Ecto neural progenitor cell (in vitro differentiated cells): ENCODE measurements at places on chromosomes 16 and 17.

DNA sequence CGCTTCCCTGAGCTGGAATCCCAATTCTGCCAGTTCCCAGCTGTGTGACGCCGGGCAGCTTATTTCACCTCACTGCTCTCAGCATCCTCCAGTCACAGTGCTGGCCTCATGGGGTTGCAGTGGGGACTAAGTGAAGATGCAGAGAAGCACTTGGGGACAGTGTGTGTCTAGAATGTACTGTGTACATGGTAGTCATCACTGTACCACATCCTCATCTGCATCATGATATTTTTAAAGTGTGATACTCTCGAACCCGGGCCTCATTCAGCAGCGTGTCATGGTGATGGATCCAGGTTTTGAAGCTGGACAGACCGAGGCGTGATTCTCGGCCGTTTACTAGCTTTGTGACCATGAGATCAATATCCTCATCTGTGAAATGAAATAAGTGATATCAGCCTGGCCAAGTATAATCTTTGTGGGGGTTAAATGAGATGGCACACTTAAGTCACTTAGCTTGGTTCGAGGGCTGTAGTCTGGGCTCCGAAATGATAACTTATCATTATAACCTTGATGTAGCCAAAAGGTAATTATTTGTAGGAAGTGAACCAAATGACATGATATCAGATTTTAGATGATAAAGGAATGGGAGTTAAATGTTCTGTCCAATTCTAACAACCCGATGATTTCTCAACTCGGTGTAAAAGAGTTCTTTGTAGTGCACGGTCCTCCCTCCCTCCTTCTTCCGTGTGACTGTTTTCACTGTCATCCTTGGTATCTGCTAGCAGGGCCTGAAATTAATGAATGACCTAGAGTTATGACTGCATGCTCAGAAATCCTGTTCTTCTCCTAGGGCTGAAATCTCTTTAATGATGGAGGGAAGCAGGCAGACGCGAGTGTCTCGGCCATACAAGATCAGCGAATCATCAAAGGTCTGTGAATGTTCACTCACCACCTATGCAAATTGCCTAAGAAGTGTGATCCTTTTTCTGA is 2.0 kb downstream of the KLHL36 start:
- DNase-seq: no peak

DNA sequence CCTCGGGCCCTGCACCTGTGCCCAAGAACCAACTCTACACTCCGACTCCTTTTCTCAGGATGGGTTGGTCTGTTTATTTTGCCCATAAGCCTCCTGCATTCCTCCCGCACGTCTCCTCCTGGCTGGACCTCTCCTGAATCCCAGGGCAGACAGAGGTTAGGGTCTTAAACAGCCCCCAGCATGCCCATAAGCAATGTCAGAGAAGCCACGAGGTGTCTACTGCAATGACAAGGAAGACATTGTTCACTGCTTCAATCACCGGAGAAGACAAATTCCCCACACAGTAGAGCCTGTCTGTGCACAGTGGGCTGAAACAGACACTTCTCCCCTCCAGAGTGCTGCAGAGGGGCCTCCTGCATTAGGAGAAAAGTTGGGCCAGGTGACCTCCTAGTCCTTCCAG is 230.6 kb upstream of the RPL38 start:
- no peak for DNase-seq

GRCh38 chr16:21663889-21664647 is at the start of gene OTOA:
Gene OTOA (plus strand): TSS chr16:21663968. CDS start chr16:21678515, 14,547 bp downstream.
- DNase-seq: peak; percentile 51

DNA sequence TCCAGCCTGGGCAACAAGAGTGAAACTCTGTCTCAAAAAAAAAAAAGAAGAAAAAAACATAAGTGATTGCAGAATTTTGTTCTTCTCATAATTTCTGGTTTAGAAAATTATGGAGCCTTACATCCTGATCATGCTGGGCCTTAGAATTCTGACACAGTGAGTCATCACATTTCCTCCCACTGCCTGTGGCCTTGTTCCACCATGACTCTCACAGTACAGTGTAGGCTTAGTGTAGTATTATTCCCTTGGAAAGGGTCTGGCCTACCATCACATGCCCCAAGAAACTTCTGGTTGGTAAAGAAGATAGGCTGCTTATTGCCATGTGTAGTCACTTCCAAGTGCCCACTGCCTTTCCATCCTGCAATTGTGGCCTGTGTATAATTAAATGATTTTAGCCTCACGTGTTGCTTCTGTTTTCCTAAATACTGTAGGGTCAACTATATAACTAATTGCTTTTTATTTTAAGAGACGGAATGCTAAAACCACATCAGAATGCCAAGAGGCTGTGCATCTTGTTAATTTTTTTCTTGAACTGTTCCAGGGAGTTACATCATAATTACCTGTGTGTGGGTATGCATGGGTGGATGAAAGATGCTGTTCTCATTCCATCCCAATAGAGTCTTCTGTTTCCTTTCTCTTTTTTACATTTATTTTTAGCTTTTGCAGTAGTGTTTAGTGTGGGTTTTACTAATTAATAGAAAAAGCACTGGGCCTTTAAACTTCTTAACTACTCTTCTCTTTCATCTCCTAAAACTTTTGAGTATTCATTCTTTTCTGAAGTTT is 25.9 kb downstream of the OGFOD1 start:
- DNase-seq: no peak

GRCh38 chr16:1461146-1461545 is 13.7 kb downstream of the CLCN7 start:
- DNase-seq: no peak

DNA sequence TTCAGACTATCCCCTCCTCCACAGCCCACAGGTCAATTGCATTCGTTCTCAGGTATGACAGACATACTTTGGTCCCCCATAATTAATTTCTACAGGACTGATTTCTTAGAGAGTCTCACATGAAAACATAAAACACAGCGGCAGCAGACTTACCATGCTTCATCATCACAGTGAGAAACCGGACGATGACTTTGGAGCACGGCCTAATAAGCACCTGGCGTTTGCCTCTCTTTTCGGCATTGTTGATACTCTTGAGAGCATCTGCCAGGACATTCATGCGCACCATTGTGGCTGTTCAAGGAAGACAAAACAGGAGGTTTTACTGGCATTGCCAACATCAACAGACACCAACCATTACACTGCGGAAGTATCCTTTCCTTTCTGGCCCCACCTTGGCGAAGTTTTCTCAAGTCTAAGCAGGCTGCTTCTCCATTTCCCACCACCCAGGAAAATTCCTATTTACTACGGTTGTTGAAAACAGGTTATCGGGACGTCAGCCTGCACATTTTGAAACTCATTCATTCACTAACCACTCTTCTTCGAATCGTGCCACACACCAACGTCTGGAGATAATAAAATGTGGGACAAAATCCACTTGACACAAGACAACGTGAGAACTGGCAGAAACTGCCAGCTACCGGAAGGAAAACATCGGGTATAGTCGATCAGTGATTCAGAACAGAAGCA is 1.2 kb downstream of the RPS15A start:
- DNase-seq: no peak

DNA sequence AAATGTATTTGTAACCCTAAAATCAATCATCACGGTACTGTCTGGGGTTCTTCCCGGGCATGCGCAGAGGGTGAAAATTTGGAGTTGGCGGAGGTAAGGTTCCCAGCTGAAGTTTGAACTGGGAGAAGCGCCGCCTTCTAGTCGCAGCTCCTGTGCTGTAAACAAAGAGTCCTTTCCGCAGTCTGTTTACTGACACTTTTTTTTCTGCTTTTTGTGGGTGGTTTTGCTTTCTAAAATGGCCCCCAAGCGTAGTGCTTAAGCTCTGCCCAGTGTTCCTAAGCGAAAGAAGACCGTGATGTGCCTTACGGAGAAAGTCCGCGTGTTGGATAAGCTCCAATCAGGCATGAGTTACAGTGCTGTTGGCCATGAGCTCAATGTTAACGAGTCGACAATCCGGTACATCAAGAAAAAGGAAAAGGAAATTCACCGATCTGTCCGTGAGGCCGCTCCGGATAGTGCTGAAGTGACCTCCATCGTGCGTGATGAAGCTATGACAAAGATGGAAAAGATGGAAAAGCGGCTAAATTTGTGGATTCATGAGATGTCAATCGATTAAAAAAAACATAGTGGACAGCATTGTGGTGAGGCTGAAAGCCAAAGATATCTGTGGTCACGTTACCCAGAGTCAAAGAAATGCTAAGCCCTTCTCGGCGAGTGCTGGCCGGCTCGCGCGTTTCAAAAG is 570 bp upstream of the CFDP1 start:
- no peak for DNase-seq

GRCh38 chr16:72427051-72427782 is 255.3 kb upstream of the PMFBP1 start:
- DNase-seq: no peak

- peak; percentile 84 for DNase-seq
These were observed 445 bp upstream of the DBNDD1 start for GRCh38 chr16:90019543-90020259.

DNA sequence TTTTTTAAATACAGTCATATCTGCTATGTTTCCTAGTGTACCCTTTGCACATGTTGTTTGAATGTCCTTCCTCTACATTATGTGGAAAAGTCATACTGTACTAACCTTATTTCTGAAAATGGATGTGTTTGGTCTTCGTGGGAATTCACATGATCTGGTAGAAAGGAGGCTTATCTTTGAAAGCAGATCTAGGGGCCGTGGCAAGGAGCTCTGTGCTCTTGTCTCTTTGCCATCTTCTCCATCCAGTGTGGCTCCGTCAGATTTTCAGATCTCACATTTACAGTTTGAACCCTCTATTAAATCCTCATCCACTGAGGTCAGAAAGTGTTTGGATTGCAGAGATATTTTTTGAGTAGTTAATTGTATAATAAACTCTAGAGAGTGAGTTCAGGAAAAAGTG is 32.9 kb downstream of the MAP2K4 start:
- no peak for DNase-seq

GRCh38 chr17:690361-690760 is 24.3 kb downstream of the VPS53 start:
- no peak for DNase-seq

GRCh38 chr16:84451781-84452180 is 52.7 kb downstream of the MEAK7 start:
- DNase-seq: no peak

DNA sequence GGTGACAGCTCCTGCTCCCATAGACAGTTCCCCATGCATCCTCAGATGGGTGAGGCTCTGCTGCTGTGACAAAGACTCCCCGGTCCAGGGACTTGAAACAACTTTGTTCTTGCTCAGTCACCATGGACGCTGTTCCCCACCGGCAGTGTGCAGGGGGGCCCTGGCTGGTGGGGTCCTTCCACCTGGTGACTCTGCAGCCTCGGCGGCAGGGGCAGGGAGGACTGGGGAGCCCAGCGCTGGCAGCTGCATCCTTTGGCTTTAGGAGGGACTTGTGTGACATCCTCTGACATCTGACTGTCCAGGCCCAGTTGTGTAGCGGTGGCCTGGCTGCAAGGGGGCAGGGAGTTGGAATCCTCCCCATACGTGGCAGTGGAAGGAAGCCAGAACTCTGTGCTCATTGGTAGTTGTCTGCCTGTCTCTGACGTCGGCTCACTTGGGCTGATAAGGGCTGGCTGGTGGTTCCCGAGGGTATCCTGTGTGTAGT is 107.3 kb downstream of the CMIP start:
- no peak for DNase-seq

- no peak for DNase-seq
These were observed 68.3 kb downstream of the SNX11 start for GRCh38 chr17:48175692-48176470.

DNA sequence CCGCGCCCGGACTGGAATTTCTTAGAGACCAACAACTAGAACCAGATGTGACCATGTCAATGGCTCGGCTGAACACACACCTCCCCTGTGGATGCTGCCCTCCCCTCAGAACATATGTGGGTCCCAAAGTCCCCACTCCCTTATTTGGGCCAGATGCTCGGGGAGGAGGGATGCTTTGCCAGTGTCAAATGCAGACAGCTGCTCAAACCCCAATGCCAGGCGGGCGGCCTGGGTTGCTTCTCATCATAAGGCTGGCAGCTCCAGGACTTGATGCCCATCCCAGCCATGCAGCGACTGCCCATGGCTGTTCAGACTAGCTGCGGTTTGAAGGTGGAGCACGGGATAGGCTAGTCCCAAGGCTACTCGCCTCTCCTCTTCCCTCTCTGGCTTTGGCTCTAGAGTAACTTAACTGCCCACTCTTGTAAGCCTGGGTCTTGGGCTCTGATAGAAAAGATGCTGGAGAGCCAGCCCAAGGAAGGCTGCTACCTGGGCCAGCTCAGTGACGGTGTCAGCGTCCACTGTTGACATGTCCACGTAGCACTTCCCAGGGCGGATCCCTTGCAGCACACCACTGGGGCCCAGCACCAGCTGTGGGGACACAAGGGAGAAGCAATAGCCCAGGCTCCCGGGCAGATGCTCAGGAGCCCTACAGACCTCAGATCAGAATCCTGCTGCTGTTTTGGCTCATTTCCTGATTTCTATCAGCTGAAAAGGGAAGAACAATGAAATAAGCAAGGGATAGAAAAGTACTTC is 11.0 kb upstream of the ROGDI start:
- no peak for DNase-seq

DNA sequence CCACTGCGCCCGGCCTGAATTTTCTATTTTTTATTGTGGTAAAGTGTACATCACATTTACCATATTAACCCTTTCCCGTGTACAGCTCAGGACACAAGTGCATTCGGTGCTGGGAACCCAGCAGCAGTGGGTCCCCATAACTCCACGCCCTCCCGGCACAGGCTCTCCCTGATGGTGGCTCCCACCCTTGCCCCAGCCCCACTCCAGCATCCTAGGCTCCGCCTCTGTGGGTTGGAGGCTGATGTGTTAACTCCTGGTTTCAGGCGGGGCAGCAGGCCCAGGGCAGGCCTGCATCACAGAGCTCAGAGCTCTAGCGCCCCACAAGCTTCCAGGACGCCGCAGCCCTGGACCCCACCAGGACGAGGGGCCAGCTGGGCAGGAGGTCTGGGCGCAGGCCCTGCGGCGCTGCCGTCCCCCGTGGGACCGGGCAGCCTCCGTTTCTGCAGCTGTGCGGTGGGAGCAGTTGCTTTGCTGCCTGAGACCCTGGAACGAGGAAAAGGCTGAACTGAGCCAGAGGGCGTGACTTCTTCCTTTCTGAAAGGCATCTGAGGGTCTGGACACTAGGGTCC is 19.6 kb downstream of the ZFPM1 start:
- no peak for DNase-seq

DNA sequence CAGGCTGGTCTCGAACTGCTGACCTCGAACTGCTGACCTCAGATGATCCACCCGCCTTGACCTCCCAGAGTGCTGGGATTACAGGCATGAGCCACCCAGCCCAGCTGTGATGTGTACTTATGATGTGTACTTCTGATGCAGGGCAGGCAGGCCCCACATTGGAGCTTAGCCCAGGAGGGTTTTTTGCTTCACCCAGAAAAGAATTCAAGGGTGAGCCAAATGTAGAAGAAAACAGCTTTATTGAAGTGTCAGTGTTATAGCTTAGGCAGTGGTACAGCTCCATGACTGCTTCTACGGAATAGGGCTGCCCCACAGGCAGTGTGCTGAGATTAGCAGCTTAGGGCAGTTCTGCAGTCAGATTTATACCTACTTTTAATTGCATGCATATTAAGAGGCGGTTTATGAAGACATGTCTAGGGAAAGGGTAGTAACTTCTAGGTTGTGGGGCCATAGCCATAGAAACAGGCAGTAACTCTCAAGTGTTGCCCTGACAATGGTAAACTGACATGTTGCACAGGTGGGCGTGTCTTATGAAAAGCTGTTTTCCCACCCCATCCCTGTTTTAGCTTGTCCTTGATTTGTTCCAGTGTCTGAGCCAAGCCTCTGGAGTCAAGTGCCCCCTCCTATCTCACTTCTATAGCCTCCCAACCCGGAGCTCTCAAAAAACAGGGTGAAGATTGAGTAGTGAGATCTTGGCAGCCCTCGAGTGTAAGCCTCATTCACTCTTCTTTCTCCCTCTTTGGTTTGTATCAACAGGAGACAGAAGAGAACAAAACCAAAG is 24.1 kb upstream of the POLR3E start:
- no peak for DNase-seq
